ENCODE measurements at places on chromosomes 4 and X.

DNA sequence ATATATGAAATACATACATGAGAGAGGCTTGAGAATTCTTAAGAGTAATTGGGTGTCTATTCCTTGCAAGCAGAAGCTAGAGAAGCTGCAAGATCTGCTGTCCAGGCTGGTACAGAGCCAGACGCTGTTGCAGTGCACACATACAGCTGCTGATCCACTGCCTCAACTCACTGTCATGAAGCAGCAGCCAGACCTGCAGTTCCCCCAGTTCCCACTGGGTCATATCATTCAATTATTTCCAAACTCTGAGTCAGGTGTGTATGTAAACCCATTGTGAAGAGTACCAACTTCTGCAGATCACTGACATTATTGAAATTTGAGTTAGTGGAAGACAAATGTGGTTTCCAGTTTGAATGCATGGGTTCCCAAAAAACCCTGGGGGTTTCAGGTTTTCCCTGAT, 1212.8 kb upstream of the ADGRL3 start:
- DNase-seq: no peak

GRCh38 chr4:145870155-145871020, 68.2 kb downstream of the ZNF827 start:
- no peak for DNase-seq

- DNase-seq: no peak
Observed at GRCh38 chr4:7299010-7299907, 106.9 kb downstream of the SORCS2 start.

DNA sequence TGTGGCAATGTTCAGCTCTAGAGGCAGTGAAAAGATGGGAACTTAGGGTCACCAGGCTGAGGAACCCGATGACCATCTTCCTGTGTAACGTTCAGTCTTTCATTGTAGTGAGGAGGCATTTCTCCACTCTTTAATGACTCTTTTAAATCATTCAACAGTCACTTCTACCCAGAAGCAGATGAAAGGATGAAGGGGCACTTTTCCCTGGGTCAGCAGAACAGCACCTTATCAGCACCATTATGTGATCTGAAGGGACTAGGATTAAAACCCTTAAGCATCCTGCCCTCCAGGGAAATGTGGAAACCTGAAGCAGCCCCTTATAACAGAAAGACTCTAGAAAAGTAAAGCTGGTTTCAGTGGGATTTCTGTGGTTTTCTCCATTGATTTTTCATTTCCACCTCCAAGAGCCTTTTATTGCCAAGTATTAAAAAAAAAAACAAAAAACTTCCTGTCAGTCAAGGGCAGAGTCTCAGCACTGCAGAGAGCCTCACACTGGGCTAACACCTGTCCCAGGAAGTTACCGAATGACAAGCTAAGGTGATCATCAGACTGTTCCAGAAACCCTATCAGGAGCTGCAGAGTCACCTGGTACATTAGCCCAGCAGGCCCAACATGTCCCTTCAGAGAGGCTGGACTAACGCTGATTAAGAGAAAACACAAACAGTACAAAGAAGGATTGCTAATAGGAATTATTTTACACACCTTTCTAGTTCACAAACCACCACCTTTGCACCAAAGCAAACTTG, 185.9 kb downstream of the SHROOM3 start:
- DNase-seq: no peak

GRCh38 chrX:108223585-108223984, 132.0 kb downstream of the ATG4A start:
- no peak for DNase-seq

Data from fibroblast of skin of left quadriceps (primary cell).